ENCODE measurements at places on chromosomes 12 and 14. TPM values are rescaled to one million over a fixed set of nuclear protein-coding genes. Genes with fewer than 3 reads are reported as not detected.

OAS2 gene
- total RNA-seq = 3.6 TPM

LRRIQ1 gene
- total RNA-seq = 2.3 TPM

LBHD2 gene
- total RNA-seq = not detected

LRP1-AS gene
- not detected for total RNA-seq

A2ML1 gene
- 3.1 TPM for total RNA-seq

AQP6 gene
- total RNA-seq = not detected

RIMBP2 gene
- total RNA-seq = 0.82 TPM

TXNRD1 gene
- 78.7 TPM for total RNA-seq

GDF3 gene
- total RNA-seq = not detected

DIABLO gene
- total RNA-seq = 100 TPM

POTEG gene
- not detected for total RNA-seq

TOX4 gene
- 67.4 TPM for total RNA-seq

GPRC5D gene
- total RNA-seq = not detected

SLCO1B3 gene
- total RNA-seq = not detected

FAM186B gene
- 0.21 TPM for total RNA-seq

LRRC23 gene
- total RNA-seq = 12.8 TPM

RD3L gene
- total RNA-seq = not detected

DACT1 gene
- total RNA-seq = 12.2 TPM

CHURC1 gene
- 35.3 TPM for total RNA-seq

USP44 gene
- 0.89 TPM for total RNA-seq

HOTAIR gene
- total RNA-seq = 0.55 TPM
